ENCODE measurements at places on chromosomes 6 and 20.

DNA sequence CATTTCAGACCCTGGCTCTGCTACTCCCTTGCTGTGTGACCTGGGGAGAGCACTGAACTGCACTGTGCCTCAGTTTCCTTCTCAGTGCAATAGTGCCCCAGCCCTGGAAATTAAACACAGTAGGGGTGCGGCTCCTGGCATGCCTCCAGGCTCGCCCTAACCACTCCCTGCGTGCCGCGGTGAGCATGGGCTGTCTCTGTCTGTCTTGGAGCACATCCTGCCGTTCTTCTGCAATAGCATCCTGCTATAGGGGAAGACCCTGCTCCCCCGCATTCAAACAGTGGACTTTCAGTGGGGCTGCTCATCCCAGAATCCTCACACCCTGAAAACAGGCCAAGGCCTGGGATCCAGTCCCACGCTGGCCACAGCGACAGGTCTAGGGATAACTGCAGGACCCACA lies 129.5 kb downstream of the FOXC1 start:
- DNase-seq = no peak

- DNase-seq = no peak
Measured at GRCh38 chr6:1615853-1616420, 6.2 kb downstream of the FOXC1 start.

GRCh38 chr6:125766641-125767040 lies 17.2 kb downstream of the HEY2 start:
- no peak for DNase-seq

- DNase-seq = no peak
Measured at GRCh38 chr20:57628047-57628961, 8.1 kb upstream of the ZBP1 start.

DNA sequence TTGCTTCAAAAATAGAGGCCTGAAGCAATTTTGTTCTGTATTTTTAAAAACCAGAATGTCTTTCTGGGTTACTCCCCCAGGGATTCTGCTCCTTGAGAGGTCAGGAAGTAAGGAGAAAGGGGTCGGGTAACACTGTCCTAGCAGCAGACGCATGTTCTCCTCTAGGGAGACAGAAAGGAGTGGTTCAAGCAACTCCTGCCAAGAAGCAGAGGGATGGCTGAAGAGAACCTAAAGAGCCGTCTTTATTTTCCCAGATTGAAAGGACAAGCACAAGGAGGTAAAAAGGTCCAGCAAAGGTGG lies 58.0 kb upstream of the SLC4A11 start:
- no peak for DNase-seq

DNA sequence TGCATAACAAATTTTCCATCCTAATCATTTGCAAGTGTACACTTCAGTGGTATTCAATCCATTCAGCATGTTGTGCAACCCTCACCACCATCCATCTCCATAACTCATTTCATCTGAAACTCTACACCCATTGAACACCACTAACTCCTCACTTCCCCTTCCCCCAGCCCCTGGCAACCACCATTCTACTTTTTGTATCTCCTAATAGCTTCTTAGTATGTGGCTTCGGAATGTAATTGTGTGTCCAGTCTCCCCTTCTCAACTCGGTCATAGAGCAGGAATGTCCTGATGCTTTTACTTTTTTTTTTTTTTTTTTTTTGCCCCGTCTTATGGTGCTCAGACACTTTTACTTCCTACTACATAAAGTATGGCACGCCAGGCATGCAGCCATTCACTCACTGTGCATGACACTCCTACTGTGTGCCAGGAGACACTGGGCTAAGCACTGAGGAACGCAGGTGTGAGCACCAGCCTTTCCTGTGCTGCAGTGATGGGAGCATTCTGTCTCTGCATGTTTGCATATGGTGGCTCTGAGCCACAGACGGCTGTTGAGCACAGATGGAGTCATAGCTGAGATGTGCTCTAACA lies 15.3 kb downstream of the HCK start:
- no peak for DNase-seq

- no peak for DNase-seq
Measured at GRCh38 chr6:109655761-109656262, 35.2 kb downstream of the AK9 start.

DNA sequence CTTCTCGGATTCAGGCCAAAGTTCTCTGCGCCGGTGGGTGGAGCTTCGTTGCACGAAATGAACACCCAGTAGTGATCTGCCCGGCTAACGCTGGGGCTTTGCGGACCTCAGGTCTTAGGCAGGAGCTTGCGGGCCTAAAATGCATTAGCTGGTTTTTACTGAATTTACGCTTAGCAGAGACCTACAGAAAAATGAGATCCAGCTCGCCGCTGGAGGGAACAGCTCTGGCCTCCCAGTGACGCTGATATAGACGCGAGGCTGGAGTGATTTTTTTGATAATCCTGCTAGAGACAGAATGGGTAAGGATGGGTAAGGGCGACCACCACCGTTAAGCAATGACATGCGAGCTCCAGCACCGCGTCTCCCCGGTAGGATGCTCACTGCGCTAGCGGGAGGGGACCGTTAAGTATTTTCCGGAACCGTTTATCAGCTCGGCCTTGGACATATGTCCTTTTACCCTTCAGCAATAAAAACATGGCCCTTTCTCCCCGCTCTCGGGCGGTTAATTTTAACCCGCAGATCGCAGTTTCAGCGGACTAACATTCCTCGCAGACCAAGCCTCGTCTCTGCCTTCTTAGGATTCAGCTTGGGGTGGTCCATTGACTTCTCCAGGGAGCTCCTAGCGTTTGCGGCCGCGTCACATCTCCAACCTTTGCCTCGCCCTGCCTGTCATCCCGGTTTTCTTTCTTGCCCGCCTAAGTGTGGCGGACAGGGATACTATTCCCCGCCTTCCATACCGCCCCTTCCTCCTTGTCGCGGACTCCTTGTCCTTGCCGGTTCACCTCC lies 109.3 kb downstream of the GPX5 start:
- DNase-seq = no peak

DNA sequence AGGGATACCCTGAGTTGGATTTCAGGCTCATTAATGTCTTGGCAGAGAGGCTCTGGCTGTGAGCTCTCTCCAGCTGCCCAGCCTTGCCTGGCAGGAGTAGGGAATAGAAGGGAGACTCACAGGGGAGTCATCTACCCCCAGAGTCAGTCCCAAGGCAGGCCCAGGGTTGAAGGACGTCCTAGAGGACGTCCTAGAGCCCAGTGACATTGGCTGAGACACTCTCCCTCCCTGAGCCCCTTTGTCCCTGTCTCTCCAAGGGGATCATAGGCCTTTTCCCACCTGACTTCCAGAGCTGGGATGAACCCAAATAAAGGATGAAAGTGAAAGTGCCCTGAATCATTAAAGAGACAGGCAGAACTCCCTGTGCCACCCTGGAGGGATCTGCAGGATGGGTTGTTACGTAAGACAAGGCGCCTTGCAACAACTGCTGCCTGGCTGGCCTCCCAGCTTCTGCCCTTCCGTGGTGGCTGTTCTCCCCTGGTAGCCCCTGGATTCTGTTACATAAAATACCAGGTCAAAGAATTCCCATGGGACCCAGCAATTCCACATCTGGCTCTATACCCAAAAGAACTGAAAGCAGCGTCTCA lies 53.6 kb upstream of the SIRPA start:
- DNase-seq = no peak

- DNase-seq = peak; percentile 14
Measured at GRCh38 chr6:110039981-110040383, 61.9 kb downstream of the GPR6 start.

GRCh38 chr20:1371202-1371782 lies 21.6 kb downstream of the FKBP1A start:
- no peak for DNase-seq

- DNase-seq = no peak
Measured at GRCh38 chr6:83735461-83735860, 26.6 kb upstream of the SNAP91 start.

DNA sequence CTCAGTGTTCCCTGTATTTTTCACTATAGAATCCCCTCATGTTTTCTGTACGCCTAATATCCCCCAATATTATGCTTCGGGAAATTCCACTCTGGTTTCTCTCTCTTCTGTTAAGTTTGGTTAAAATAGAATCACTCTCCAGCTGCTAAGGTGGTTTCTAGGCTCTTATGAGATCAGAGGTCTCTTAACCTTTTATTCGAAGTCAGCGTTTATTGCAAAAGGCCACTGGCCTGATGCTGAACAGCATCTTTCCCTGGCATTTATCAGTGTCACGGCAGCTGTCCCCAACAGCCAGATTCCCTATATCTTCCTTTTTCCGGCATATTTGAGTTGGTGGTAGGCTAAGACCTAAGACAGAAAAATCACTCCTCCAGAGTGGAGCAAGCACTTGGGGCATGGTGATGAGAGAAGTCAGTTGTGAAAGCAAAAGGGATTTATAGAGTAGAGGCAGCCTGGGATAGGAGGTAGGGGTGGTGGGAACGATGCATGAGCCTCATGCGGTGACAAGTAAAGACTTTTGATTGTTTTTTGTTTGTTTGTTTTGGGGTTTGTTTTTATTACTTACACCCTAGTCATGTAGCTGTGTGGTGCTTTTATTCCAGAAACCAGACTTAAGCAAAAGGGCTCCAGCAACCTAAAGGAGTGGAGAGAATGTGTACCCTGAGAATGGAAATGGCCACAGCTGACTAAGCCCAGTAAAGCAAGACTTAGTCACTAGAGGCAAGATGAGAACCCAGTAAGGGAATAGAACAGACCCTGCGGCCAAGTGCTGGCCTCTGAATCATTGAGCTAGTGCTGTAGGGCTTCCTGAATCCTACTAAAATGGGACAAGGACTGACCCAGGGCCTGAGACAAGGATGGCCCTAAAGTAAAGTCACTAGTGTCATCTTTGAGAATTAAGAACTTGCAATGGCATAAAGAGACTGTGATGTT lies 233.0 kb upstream of the PRND start:
- no peak for DNase-seq

GRCh38 chr6:39453241-39453640 lies 130.7 kb upstream of the KCNK16 start:
- no peak for DNase-seq

DNA sequence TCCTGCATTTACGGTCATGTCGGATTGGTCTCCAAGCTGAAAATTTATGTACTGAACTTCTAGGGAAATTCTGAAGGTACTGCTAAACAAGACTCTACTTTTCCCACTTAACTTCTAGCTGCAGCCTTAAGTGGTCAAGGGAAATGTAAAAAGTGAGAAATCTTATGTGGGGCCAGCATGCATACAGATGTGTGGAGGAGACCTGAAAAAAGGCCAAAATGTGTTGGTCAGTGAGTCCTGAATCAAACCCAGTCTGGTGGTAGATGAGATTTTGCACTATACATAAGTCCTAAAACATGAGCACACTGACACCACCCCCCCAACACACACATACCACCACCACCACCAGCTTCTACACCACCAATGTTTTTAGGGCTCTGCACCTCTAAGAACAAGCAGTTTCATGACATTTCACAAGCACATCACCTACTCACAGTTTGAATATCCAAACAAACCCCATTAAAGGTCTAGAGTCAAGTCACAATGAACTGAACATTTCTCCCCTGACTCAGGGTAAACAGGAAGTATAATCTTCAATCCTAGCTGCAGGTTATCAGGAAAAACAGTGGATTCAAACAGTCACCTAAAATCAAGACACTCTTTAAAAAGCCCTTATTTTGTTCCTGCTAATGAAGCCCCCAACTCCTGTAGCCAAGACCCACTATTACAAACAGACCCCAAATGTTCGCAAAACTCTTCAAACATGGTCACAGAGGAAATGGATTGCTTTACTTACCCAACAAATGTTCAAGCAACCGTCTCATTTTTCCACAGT lies 1.6 kb downstream of the ZMYND8 start:
- no peak for DNase-seq

Measured in NCI-H2029 (cell line).